ENCODE measurements at places on chromosomes 12 and 14.

DNA sequence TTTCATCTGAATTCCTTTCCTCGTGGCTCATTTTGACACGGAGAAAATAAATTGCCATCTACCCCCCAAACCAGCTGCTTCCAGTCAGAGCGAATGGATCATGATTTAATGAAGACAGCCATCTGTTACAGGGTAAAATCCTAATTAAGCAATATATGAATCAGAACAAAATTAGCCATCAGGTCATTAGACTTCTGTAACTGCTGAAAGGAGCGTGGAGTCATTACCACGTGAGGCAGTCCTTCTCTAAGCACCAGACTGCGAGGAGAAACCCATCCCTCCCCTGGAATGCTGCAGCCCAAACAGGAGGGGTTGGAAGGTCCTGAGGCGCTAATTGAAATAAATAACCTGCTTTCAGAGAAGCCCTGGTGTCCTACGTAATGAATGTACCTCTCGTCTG, 51.1 kb upstream of the TCL1A start:
- DNase-seq = no peak

- DNase-seq = no peak
Observed at GRCh38 chr14:21933681-21934080, 260.1 kb upstream of the OR4E1 start.

GRCh38 chr12:127703026-127703425, 563.9 kb upstream of the TMEM132C start:
- DNase-seq = no peak

GRCh38 chr12:71804505-71804904, 35.1 kb upstream of the TBC1D15 start:
- DNase-seq = no peak

- DNase-seq = no peak
Observed at GRCh38 chr12:118237908-118238307, 102.0 kb downstream of the PEBP1 start.

GRCh38 chr12:65082406-65082805, 38.7 kb downstream of the WIF1 start:
- no peak for DNase-seq

DNA sequence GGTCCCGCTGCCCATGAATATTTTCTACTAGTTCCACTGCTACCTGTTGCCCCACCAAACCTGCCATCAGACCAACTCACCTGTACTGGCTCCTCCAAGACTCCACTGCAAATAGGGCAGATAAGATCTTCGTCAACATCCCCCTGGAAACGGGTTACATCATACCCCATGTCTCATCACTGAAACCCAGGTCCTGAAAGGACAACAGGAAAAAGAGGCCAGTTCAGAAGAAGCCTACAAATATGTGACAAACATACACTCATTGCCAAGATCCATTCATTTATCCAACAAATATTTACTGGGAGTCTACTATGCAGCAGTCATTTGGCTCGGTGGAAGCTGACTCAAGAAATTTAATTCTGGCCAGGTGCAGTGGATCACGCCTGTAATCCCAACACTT, 7.8 kb downstream of the RNF41 start:
- DNase-seq = no peak

- no peak for DNase-seq
Observed at GRCh38 chr12:92650228-92650822, 52.5 kb upstream of the PLEKHG7 start.

- DNase-seq = no peak
Observed at GRCh38 chr12:49818241-49818895, 9.8 kb downstream of the NCKAP5L start.
